T-cell (primary cell): ENCODE measurements at places on chromosomes 12 and 14. TPM values are rescaled to one million over a fixed set of nuclear protein-coding genes. Genes with fewer than 3 reads are reported as not detected.
A peak's percentile ranks its signal among the peaks of the same experiment; 100 is the strongest.

CLEC9A gene
- total RNA-seq: 0.61 TPM

KRT78 gene
- not detected for total RNA-seq

ERP29 gene
- total RNA-seq: 158 TPM

- no peak for DNase-seq
Observed at GRCh38 chr12:64814432-64814831, 10.0 kb upstream of the TBC1D30 start.

DNA sequence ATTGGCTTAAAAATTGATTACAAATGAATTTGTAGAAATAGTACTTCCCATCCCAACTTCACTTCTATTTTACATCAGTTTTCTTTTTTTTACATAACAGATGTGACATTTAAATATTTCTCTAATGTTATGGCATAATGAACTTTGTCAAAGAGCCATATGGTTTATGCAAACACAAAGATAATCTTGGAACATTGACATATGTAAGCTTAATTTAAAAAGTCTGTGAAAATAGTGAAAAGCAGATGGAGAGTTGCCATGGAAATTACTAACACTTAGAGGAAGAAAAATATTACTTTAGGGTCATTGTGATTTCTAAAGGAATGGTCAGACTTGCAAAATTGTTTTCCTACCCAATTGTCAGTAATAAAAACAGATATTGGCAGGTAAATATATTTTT is 232.4 kb downstream of the AEBP2 start:
- DNase-seq: no peak

DNA sequence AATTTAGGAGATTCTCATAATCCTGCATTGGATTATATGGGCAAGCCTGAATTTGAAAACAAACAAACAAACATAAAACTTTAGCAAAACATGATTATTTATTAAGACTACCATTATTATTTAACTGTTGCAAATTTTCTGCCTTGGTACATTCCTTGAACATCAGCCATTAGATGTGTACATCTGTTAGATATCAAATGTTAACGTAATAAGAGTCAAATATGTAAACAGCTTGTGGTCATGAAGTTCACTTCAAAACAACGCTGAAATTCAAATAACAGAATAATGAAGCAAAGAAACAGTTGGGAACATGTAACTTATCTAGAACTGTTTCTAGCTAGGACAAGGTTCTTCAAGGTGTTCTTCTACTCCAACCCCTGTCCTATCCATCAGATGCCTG is 14.3 kb upstream of the TMX1 start:
- no peak for DNase-seq

- no peak for DNase-seq
Observed at GRCh38 chr14:101950100-101950499, 14.3 kb upstream of the DYNC1H1 start.

DNA sequence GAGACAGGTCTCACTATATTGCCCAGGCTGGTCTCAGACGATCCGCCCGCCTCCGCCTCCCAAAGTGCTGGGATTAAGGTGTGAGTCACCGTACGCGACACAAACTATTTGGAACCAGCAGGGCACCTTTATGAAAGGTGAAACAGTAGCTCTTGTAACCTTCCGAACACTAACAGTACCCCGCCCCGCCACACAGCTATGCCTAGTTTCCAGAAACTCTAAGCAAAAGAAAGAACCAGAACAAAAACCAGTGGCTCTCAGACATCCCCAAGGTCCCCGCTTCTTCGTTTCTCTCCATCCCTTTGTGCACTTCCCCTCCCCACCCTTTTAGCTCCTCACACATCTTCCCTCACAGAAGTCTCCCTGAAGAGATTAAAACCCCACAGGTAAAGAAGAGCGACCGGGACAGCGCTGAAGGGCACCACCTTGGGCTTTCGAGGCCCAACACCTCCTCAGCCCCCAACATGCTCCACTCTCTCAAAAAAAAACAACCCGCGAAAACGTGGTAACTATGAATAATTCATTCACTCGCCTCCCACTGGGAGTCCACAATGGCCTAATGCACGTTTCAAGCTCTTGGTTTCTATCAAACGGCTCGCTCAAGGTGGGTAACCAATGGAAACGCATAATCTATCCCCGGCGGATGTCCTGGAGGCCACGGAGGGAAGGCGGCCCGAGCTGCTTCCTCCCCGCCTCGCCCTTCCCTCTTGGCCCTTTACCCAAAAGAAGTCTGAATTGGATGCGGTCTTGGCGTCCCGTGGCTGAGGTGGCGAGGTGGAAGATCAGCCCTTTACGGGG is 877 bp downstream of the BAG5 start:
- DNase-seq: no peak

DNA sequence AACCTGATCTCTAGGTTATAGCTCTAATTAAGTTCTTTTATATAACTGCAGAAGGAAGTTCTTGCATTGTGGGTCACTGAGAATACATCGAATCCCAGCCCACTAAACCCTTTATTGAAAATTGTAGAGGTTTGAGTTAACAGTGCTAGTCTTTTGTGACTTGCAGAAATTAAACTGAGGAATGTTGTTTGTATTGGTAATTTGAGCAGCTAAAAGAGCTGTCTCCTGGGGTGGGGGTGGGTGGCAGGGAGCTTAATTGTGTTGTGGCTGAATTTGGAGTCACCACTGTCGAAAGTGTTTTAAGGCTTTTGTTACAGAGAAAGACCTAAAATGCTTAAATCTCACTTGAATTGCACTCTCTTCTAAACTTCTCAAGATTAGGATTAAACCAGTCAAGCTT is 3.2 kb upstream of the COX8C start:
- DNase-seq: no peak

GRCh38 chr12:22016982-22017381 is 29.0 kb upstream of the CMAS start:
- no peak for DNase-seq

- no peak for DNase-seq
Observed at GRCh38 chr12:94100211-94100627, 48.2 kb upstream of the PLXNC1 start.

DNA sequence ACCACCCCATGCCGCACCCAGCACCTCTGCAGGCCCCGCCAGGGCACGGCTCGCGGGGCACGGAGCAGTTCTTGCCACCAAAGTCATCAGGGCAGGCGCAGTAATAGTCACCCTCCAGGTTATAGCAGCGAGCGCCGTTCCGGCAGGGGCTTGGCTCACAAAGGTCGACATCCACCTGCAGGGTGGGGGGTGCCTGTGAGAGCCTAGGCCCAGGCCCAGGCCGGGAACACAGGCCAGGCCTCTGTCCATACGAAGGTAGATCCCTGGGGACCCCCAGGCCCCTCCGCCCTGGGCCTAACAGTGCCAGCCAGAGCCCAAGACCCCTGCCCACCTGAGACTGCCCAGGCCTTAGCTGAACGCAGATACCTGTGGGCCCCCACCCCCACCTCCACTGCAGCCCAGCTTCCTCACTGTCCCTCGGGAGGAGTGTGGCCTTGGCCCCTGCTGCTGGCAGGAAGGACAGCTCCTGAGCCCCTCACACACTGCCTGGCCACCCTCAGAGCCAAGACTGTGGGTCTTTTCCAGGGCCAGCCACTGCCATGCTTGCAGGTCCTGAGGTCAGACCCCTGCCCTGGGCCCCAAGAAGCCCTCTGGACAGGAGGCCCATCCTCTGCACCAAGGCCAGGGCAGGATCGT is 19.3 kb downstream of the JAG2 start:
- no peak for DNase-seq

GRCh38 chr12:38279756-38280155 is 36.8 kb upstream of the ALG10B start:
- DNase-seq: no peak

DNA sequence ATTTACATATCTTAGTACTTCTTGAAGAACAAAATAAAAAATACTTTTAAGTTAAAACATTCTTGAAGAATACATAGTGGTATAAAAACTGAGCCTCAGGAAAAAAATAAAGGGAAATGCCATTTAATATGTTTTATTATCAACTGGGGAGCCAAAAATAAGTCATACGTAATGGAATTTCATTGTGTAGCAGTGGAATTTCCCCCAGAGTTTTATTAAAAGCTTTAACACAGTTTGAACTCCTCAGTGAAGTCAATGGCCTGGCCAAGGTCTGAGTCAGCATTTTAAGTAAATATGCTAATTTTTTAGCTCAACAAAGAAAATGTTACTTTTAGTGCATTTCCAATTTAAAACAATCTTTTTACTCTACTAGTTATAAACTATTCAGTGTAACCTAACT is 350.1 kb upstream of the ATP2B1 start:
- DNase-seq: no peak

GRCh38 chr12:66674495-66675122 is 4.3 kb downstream of the GRIP1 start:
- no peak for DNase-seq

DNA sequence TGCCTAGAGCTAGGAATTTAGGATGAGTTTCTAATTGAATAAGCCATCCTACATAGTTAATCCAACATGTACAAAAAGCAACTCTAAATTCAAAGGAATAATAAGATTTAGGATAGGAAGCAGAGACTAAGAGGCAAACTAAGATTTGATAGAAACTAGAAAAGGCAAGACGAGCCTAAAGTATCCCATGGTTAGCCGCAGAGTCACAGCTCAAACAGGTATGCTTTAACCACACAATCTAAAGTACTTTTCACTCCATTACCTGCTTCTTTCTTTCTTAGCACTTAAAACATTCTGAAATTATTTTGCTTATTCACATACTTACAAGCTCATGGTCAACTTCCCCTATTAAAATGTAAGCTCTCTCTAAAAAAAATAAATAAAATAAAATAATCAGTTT is 51.8 kb downstream of the OTOGL start:
- no peak for DNase-seq

DNA sequence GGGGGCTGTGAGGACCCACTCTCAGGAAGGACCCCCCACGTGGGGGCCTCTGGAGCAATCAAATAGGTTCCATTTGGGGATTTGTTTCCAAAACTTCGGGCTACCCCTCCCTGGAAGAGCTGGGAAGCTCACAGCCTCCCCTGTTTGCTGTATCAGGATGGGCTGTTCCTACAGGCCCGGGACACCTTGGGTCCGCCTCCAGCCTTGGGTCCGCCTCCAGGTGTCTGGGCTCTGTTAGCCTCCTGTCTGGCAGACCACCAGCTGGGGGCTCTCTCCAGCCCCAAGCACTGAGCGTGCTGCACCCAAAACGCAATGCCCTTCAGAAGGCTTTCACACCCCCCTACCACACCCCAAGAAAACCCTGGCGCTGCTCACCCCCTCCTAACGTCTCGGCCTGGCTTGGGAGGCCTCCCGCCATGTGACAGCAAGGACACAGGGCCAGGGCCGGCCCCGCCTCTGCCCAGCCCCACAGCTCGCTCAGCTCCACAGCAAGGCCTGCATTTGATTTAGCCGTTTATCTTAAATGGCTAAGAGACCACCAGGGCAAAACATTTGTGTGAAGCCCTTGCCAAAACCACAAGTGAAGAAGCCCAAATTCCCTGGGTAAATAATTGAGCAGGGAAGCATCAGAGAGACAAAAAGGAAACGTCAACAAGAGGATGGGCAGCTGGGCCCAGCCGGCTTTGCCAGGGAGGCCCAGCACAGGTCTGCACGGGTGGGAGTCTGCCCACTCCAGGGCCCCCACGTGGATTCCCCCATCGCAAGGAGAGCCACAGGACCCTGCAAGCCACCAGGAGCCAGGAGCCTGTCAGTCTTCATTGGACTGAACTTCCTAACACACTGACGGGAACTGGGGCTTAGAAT is 39.9 kb downstream of the BCL11B start:
- no peak for DNase-seq

DNA sequence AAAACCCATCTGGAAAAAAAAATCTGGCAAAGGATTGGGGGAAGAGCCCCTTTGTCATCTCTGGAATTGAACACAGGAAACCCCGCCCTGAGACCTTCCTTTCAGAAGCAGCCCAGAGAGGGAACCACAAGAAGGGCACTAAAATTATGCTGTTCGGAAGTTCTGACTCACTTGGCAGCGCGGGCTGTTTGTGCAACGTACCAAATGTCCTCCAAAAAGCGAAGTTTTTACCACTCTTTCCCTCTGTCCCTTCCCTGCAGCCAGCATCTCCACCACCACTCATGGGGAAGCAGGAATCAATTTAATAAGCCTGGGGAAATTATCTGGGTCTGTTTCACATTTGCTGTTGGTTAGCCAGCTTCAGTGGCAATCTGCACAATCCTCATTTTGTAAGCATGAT is 3.2 kb upstream of the SYNE3 start:
- DNase-seq: peak; percentile 27
